Activated T-cell treated with anti-CD3 and anti-CD28 coated beads, Interleukin-2, amount 50 U/mL, for 48 hours (primary cell): ENCODE measurements at places on chromosomes 3 and 15.

DNA sequence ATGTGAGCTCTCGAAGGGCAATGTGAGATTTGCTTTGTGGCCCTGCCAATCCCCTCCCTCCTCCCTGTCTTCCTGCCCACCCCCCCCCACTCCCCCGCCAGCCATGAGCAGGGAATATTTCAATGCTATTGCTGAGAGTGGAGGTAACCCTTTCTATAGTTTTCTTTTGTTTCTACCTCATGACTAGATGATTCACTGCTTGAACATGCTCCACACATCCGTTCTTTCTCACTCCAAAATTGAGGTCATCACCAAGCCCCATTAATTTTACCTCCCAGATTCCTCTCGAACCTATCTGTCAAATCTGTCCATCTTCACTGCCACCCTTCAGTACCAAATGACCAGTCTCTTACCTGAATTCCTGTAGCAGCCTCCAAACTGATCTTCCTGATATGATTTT is 12.2 kb downstream of the ZNF774 start:
- no peak for DNase-seq

GRCh38 chr3:57876632-57877031 is 120.5 kb downstream of the SLMAP start:
- no peak for DNase-seq

GRCh38 chr15:63668601-63669000 is 71.4 kb downstream of the FBXL22 start:
- DNase-seq, result no peak

- no peak for DNase-seq
Observed at GRCh38 chr3:57436195-57436761, 107.9 kb downstream of the DNAH12 start.

DNA sequence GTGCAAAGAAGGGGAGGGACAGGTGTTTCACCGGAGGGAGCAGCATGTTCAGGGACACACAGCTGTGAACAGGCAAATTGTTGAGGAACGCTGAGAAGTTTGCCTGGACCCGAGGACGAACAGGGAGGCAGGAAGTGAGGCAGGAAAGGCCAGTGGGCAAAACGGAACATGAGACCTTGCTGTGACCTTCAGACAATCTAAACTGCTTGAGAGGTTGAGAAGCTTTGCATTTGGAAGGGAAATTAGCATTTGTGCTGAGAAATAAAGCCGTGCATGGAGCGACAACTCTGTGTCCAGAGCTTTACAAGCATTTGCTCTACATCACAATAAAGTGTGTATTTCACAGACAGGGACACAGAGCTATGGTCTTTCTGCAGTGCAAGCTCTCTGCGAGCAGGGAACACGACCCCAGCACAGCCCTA is 47.9 kb downstream of the CDC25A start:
- no peak for DNase-seq

DNA sequence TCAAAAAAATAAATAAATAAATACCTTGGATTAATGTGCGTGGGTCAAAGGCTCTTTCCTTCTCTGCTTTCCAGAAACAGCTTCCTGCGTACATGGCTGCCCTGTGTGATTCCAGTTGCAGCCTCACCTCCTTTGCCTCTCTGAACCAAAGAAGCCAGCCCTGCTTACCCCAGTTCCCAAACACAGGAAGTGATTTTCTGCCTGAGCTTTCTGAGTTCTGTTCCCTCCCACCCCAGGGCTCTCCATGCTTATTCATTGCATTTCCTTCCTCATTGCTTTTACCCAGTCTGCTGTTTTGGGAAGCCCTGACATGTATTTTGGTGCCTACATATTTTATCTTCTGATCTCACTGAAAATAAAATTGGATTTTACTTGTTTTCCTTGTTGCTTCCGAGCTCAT is 15.4 kb downstream of the ZSCAN2 start:
- DNase-seq, result no peak

DNA sequence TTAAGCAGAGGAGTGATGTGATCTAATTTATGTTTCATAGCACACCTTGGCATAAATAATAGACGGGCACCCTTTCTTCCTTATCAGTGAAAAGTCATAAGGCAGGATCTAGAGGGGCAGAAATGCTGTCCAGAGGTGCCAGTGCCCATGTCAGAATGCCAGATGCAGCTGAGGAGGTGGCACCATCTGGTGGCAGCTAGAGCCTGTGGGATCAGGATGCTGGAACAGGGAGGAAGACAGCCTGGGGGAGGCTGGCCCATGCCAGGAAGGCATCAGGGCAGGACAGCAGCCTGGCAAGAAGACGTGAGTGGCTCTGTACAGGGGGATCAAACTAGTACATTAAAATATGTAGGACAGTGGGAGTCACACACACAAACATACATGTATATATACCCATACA is 16.5 kb downstream of the MYH15 start:
- DNase-seq, result no peak

DNA sequence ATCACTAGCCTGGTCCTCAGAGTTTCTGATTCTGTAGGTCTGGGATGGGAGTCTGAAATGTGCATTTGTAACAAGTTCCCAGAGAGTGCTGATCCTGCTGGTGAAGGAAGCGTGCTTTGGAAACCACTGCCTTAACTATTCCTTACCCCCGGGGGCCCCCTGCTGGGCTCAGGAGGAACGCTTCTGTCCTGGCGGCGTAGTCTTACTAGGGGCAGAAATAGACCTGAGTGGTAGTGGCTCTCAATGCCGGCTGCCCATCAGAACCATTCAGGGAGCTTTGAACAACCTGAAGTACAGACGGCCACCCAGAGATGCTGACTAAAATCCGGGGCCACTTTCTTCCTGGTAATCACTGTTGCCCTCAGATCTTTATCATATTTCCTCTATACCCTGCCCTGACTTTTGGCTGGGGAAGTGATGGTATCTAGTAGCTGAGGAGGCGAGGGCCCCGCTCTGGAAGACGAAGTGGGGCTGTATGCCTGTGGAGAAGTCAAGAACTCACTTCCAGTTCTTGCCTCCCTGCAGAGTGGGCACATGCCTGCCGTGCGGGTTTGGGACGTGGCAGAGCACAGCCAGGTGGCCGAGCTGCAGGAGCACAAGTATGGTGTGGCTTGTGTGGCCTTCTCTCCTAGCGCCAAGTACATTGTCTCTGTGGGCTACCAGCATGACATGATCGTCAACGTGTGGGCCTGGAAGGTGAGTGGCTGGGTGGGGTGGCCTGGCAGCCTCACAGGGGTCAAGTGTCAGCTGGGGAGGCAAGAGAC is 16.3 kb upstream of the JMJD7 start:
- DNase-seq, result peak; percentile 82
